ENCODE measurements at places on chromosomes 3 and 15.

- DNase-seq = no peak
Measured at GRCh38 chr15:87129916-87130315, 1050.2 kb downstream of the AGBL1 start.

- DNase-seq = no peak
Measured at GRCh38 chr15:35279811-35280210, 194.7 kb upstream of the NANOGP8 start.

DNA sequence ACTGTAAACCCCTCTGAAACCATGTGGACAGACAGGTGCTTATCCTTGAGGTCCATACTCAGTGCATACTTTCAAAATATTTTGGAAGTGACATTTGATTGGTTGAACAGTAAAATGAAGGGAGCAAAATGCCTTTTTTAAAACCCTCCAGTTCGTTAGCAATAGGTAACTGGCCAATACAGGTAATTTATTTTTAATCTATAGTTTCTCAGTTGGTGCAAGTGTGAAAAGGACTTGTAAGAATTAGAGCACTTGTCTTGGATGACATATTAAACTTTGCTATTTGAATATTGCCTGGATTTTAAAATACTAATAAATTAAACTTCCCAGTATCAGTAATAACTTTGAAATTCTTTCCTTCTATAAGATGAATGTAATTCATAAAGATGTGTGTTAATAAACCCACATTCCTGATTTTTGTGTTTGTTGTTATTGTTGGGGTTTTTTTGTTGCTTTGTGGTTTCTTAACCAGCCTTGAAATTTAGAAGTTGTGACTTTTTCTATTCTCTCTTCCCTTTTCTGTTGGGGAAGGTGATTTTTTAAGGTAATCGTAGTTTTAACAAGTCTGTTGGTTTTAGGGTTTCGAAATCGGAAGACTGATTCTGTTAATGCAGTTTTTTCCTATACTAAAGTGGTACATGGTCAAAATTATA is 90.0 kb downstream of the STT3B start:
- DNase-seq = no peak

- DNase-seq = no peak
Measured at GRCh38 chr3:184379358-184380184, at the start of gene CHRD. TSS of gene CHRD (plus strand) at chr3:184380054. CDS start at chr3:184380319, 265 bp downstream.

GRCh38 chr15:92132982-92133755 is 260.5 kb upstream of the ST8SIA2 start:
- no peak for DNase-seq

DNA sequence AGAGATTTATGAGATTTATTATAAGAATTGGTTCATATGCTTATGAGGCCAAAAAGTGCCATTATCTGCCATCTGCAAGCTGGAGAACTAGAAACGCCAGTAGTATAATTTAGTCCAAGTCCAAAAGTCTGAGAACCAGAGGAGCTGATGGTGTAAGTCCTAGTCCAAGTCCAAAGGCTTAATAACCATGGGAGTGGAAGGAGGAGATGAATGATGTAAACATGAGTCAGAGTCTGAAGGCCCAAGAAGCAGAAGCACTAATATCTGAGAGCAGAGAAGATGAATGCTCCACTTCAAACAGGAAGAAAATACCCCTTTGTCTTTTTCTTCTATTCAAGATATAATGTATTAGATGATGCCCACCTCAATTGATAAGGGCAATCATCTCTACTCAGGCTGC is 185.7 kb downstream of the CGGBP1 start:
- no peak for DNase-seq

DNA sequence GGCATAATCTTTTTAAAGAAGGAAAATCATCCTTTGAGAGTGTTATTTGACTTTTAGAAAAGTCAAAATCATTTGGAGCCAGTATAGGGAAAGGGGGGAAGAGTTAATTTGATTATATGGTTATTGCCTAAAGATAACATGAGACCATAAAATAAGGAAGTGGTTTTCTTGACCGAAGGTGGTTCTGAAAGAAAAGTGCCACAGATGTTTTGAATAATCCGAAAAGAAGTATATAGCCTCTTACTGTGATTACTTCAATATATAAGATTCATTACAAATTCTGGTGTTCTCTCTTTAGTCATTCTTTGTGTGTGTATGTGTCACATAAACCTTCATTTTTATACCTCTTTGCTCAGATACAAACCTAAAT is 1.1 kb downstream of the DNAJB11 start:
- DNase-seq = no peak

GRCh38 chr15:57582090-57582489 is 9.6 kb upstream of the MYZAP start:
- no peak for DNase-seq

DNA sequence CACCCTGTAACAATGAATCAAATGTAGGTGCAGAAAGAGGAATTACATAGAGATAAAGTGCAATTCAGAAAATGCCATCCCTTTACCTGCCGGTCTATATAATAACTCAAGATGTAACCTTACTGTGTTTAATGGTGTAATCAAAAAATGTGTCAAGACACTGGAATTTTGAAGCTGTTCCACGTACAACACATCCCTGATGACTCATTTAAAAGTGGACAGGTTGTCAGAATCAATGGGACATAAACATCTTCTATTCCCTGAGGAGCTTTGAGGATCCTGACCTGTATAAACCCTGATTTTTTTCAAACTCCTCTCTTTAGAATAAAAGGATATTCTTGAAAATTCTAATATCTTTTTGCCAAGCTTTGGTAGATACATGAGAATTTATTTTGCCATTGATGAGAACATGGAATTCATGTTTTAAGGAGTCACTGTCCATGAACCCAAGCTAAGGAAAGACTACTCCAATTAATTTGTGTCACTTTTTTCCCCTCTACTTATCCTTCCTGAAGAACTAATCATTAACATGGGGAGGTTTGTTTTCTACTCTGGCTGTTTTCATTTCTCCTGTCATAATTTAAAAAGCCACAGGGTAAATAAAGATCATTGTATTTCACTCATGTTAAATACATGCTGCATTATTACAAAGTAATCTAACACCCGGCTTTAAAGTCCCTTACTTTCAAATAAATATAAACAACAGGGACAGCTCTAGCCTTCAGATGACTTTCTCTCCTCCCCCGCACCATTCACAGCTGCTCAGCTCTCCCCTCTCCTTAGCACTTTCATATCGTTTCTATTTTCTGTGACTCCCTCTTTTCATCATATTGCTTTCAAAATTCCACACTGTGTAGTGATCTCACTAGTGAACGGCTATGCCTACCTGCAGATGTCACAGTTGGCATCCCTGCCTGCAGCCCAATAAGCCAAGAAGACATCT is 138.3 kb downstream of the TAFA4 start:
- DNase-seq = no peak

GRCh38 chr15:67127331-67127664 is 61.9 kb downstream of the SMAD3 start:
- DNase-seq = no peak

DNA sequence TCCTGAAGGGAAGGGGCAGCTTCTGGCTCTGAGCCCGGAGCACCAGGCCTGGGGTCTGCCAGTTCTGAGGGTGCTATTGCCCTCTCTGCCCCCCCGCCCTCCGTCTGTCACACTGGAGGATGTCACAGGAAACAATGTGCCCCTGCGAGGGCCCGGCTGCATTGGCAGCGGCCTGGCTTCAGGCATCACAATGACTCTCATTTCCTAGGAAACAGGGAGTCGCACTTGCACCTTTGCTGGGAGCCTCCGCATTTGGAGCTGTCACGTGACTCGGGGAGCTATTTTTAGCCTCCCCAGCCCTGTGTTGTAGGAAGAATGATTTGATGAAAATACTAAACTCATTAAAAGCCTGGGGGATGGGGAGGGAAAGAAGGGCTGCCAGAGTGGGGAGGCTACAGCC is 518.9 kb downstream of the SHQ1 start:
- DNase-seq = no peak

GRCh38 chr3:60207905-60208304 is 1043.3 kb downstream of the FHIT start:
- DNase-seq = no peak

DNA sequence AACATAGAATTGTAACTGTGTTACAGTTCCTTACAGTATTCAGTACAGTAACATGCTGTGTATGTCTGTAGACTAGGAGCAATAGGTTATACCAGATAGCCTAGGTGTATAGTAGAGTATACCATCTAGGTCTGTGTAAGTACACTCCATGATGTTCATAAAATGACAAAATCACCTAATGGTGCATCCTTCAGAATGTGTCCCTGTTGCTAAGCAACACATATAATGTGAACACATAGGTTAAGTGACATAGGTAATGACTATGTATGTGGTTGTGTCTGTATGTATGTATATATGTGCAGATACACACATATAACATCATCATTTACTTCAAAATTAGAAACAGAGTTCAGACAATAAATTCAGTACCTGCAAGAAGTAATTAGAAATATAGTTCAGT is 146.8 kb upstream of the GAP43 start:
- DNase-seq = no peak

- no peak for DNase-seq
Measured at GRCh38 chr15:47908486-47908885, 191.2 kb downstream of the SEMA6D start.

DNA sequence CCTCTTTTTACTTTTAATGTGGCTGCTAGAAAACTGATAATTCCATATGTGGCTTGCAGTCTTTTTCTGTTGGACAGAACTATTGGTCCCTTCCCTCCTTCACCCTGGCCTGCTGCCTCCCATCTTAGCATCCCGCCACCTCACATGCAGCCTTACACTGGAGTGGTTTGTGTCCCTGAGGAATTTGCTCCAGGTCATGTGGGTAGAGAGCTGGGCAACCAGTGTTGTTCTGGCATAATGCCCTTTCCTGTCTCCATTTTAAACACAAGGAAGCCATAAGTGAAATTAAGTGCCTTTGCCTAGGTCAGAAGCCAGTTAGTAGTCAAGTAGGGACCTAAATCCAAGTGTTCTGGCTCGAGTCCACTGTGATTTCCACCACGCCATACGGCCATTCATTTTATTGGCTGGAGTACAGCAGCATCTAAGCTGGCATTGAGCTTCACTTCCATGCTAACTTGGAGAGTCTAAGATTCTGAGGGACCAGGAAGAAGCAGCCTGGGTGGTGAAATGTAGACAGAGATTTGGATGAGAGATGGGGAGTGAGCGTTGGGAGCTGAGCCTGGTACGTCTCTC is 46.0 kb upstream of the PLXNA1 start:
- no peak for DNase-seq

DNA sequence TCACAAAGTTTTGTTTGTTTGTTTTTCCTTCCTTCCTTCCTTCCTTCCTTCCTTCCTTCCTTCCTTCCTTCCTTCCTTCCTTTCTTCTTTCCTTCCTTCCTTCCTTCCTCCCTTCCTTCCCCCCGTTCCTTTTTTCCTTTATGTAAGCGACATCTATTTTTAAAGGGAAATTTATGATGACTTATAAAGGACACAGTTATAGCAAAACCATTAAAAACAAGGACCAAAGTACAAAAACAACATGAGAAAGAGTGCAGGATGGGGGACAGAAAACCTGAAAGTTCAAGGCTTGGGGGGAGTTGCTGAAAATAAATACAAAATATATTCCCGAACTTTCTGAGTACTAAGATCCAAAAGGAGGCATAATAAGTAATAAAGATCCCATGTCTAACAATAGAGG is 1.8 kb downstream of the ADGRG7 start:
- no peak for DNase-seq

GRCh38 chr3:128152419-128153155 is 694 bp upstream of the EEFSEC start:
- no peak for DNase-seq

GRCh38 chr3:73734211-73735089 is 109.7 kb upstream of the PDZRN3 start:
- no peak for DNase-seq

- no peak for DNase-seq
Measured at GRCh38 chr15:56468401-56468800, 3.5 kb upstream of the MNS1 start.

GRCh38 chr15:69628256-69629093 is 175.9 kb downstream of the RPLP1 start:
- DNase-seq = no peak

DNA sequence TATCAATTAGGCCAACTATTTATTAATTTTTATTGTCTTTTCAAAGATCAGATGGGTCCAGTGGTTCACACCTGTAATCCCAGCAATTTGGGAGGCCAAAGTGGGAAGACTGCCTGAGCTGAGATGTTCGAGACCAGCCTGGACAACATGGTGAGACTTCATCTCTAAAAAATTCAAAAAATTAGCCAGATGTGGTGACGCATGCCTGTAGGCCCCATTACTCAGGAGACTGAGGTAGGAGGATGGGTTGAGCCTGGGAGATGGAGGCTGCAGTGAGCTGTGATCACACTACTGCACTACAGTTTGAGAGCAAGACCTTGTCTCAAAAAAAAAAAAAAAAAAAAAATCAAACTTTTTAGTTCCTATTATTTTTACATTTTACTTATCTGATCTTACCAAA is 8.2 kb downstream of the AP3S2 start:
- DNase-seq = no peak

- no peak for DNase-seq
Measured at GRCh38 chr3:131794766-131795388, 239.9 kb downstream of the CPNE4 start.

GRCh38 chr3:186108106-186108940 is 566 bp downstream of the ETV5 start:
- peak; percentile 8 for DNase-seq

- DNase-seq = no peak
Measured at GRCh38 chr15:84391191-84391590, 155.6 kb downstream of the GOLGA6L4 start.

DNA sequence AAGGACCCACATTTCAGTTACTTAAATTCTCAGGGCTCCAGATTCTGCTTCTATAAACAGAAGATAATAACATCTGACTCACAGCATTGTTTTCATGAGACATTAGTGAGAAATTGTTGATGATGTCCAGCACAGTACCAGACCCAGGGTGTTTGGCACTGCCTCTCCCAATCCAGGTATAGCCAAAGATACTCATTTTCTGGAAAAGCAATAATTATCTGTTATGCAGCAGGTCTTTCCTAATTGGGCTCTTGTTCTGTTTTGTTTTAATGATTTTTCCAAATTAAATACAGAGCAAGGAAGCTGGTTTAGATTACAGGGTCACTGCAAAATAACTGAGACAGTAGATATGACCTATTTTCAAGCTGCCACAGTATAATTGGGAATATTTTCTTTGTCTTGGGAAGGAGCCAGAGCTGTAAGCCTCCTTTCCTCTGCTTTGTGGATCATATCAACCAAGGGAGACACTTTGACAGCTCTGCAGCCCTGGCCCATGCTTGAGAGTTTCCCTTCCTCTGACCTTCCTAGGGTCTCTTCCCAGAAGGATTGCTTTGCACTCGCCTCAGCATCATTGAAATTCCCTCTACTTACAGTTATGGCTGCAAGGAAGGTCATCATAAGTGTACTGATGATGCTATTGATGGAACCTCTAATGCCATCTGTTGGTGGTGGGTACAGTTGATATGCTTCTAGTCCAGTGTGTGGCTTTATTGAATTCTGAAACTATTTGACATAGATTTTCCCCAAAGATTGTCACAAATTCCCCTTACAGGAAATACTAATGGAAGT is 522.4 kb upstream of the ADAMTS9 start:
- DNase-seq = no peak

GRCh38 chr15:40042791-40043320 is 3.9 kb upstream of the SRP14 start:
- DNase-seq = no peak

GRCh38 chr15:74006774-74007639 is 12.5 kb downstream of the PML start:
- no peak for DNase-seq

GRCh38 chr3:26050776-26051175 is 260.9 kb downstream of the OXSM start:
- DNase-seq = no peak

All from stimulated activated naive CD4-positive, alpha-beta T cell treated with Interleukin-2 at 50 U/mL for 16 hours (primary cell).